Cortex of kidney (tissue), 1 donor: ENCODE measurements at places on chromosomes 16 and 17.

- no peak for DNase-seq
These were observed 6.3 kb downstream of the CLUH start for GRCh38 chr17:2705263-2705662.

DNA sequence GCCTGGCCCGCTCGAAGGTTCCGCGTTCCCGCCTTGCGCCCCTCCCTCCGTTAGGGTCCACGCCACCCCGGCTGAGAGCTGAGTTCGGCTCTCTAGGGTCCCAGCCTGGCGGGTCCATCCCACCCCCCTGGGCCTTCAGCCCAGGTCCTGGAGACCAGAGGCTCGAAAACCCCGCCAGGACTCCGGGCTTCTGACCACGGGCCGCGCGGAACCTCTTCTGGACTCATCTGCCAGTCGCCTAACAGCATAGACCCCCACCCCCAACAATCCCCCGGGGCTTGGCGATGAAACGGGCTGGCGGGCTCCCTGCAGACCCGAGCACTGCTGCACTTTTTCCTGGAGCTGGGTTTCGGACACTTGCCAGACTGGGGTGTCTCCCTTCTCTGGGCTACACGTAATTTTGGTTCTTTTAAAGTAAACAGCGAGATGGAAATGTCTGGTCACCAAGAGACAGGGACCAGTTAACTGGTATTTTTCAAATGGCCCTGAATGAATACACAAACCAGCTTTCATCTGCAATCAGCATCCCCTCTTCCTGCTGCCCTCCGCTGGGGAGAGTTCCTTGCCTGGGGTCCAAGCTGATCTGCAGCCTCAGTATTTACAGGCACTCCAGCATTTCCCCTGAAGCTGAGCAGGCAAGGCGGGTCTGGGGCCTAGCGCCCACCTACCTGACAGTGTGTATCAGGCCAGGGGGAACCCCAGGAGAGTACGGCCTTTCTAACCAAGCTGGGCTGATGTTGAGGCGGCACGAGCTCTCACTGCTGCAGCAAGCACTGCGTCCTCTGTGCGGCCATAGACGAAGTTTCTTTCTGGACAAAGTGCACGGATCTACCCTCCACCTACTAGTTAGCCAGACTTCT, 639 bp upstream of the TRIM65 start:
- no peak for DNase-seq

DNA sequence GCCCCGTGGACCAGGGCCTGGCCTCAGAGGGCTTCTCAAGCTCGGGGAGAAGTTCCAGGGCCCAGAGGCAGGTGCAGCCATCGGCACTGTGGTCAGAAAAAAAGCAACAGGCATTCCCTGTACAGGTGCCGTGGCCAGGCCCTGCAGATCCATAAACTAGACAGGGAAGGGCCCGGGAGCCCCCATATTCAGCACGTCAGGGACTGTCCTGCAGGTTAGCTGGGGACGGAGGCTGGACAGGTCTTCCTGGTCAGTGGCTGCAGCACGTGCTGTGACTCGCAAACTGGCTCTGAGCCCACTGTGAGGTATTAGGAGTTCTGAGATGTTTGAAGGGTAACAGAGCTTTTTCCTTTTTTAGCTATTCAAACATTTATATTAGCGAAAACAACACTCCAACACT, 15.0 kb upstream of the C16orf95 start:
- DNase-seq: no peak

GRCh38 chr17:68445671-68446070, 11.6 kb downstream of the WIPI1 start:
- no peak for DNase-seq

- DNase-seq: no peak
These were observed 120.6 kb upstream of the FOXF1 start for GRCh38 chr16:86389566-86390328.

DNA sequence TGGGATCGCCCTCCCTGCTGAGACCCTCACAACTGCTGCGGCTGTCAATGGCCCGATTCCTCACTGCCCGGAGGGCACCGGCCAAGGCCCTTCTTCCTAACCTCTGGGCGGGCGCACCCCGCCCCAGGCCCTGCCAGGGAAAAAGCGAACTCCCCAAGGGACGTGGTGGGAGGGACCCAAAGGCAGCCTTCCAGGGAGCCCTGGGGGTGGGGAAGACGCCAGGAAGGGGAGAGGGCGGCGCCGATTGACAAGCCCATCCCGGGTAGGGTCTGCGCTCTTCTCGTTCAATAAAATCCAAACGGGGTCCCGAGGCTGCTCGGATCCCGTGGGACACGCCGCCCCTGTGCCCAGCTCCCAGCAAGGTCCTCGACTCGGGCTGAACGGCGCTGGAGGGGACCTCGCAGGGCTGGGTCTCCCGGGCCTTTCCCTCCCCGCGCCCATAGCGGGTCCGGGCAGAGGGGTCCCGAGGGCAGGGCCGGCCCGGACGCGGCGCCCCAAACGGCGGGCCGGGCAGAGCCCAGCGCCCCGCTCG, 416 bp downstream of the KIFC3 start:
- no peak for DNase-seq

DNA sequence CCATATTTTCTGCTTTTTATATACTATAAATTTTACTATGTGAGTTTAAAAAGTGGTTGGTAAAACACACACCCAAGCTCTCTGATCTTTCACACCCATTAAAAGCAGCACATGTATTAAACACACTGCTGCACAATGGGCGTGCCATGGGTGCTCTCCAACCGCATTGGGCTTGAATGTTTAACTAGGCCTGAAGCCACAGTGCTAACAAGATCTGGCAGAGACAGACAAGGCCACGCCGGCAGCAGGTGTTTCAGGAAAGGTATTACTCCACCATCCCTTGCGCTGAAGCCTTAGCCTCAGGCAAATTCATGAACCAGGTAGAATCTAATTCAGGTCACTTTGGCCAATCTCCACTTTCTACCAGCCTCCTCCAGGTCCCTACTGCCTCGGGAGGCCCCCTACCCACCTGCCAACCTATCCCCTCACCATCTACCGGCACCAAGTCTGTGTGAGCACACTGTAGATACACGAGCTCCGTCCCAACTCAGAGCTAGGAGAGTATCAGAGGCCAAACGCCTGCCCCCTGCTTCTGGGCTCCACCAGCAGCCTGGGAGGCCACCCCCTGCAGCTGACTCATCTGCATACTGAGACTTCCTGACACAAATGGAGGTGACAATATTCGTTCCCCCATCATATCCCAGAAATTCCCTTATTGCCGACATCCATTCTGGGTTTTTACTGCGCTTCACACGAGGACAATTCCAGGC, 95.0 kb downstream of the ADCY9 start:
- no peak for DNase-seq

DNA sequence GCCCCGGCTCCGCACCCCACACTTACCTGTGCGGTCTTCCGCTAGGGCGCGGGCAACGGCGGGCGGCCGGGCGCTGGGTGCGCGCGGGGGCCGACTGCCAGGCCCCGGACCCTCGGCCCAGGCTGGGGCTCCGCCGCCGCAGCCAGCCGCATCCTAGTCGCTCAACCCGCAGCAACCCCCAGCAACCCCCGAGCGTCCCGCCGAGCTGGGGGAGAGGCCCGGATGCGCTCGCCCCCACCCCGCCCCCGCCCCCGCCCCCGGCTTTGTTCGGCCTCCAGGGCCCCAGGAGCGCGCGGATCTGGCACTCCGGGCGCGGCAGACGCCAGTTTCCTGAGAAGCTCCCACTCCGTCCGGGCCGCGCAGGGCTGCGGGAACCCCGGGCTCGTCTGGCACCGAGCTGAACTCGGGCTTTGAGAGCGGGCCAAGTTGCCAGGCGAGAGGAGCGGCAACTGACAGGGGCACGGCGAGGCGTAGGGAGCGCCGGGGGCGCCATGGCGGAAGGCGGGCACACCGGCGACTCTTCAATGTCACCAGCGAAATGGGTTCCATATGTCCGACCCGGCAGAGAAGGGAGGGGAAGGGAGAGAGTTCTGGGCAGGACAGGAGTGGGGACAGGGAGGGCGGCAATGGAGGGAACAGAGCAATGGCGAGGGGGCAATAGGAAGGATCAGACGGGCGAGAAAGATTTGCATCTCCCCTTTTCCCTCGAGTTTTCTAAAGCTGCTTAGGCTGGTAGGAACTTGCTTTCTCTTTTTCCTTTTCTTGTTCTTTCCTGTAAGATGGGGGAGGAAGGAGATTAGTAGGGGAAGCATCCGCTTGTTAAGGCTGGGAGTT, 13.7 kb downstream of the HOXB4 start:
- DNase-seq: no peak

DNA sequence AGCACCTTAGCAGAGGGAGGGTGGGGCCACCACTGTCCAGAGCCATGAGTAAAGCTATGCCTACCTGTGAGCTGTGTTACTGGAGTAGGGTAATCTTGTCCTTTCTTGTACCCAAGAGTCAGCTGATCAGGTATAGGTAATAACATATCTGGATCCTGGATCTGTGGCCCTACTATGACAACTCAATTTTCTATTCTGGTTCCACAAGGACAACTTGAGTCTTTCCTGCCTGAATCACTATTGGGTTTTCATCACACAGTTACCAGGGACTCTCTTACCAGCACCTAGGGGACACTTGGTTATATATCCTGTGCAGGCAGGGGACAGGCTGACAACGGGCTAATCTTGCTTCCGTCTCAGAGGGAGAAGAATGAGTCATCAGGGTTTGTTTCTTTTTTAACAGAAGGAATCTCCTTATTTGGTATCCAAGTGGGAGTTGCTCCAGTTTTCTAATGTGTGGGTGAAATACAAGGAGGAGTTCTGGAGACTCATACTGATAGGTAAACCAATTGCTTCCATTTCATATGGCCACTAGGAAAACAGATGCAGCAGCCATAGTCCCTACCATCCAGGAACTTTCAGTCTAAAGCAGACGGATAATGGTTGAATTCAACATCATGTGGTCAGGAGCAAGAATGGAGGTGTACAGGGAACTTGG, 6.8 kb downstream of the ZNF267 start:
- no peak for DNase-seq

GRCh38 chr17:45934044-45934979, 40.0 kb downstream of the MAPT start:
- no peak for DNase-seq

DNA sequence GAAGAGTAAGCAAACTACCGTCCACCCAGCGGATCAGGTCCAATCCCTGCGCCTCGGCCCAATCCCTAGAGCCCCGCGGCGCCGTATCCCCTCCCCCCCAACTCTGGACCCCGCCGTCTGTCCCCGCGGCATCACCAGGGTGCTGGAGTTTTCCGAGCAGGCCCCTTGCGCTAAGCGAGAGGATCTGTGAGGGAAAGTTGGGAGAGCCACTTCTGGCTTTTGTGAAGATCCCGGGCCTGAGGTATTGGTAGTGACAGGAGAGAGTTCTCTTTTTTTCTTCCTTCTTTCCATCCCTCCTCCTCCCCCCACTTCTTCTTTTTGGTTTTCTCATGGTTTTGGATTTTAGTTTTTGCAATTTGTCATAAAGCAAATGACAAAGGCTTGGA, 3.5 kb upstream of the DLX4 start:
- DNase-seq: no peak

- no peak for DNase-seq
These were observed 81.4 kb upstream of the PSMD7 start for GRCh38 chr16:74215249-74215648.

DNA sequence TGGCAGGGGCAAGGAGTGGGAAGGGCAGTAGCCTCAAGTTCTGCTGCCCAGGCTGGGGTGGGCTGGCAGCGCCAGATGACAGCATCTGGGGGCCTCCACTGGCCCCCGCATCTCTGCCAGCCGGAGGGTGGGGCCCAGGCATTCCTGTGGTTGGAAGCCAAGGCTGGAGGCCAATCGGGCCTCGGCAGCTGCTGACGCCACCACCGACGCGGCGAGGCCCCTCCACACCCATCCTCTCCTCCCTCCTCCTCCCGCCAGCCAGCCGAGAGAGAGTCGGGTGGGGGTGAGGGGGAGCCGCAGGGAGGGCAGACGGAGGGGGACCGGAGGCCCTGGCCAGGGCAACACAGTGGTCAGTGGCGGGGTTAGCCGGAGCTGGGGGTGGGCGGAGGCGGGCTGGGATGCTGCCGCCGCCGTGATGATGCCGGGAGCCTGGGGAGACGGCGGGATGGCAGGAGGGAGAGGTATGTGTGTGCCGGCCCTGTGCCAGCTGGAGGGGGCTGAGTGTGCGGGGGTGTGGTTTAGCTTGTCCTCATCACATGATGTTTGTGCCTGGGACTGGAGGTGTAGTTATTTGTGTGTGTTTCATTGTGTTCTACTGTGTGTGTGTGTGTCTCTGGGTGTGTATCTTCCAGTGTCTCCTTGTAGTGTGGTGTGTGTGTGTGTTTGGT, 36.6 kb downstream of the ARHGAP23 start:
- no peak for DNase-seq

GRCh38 chr17:5592382-5592781, 8.1 kb upstream of the NLRP1 start:
- DNase-seq: no peak

GRCh38 chr16:88911136-88911945, 44.9 kb upstream of the PABPN1L start:
- no peak for DNase-seq

- no peak for DNase-seq
These were observed 86.8 kb downstream of the CES1 start for GRCh38 chr16:55746081-55746480.

- no peak for DNase-seq
These were observed 25.3 kb downstream of the CMIP start for GRCh38 chr16:81469710-81470535.

DNA sequence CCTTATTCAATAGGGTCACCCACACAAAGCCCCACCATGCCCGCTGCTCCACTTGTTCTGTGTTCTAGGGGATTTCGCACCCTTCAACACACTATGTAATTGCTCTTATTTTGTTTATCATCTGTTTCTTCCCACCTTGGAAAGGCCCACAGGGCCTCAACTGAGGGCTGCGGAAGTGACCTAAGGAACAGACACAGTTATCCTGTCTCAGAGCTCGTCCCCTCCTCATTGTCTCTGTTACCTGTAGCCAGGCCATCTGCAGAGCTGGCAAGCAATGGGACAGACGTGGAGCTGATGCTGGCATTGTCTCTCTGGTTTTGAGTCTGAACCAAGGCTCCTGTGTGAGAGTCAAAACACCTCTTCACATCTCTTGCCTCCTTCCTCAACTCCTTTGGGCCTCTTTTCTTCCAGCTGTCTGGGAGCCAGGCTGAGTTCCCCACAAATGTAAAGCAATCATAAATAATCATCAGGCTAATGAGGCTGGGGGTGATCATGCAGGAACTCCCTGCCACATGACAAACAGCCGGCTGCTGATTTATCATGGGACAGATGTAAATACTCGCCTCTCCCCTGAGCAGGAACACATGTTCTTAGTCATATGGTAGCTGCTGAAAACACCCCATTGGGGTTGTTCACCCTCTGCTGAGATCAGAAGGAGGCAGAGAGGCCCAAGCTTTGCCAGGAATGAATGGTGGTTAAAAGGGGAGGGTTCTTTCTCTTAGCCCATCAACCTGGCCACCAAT, 71.9 kb downstream of the AXIN2 start:
- no peak for DNase-seq

DNA sequence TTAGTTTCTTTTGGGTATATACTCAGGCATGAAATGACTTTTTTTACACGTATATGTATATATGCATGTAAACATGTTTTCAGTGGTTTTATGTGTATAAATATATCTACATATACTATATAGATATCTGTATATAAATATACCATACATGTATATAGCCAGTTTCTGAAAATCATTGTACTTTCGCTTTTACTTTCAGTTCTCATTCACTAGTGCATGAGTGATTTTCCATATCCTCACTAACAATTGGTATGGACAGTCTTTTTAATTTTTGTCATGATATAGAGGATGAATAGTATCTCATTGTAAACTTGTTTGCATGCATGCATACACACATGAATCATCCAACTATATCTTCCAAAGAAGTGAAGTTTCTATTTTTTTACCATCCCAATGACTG, 877.1 kb upstream of the CDH8 start:
- no peak for DNase-seq

GRCh38 chr16:79451196-79451816, 149.2 kb downstream of the MAF start:
- no peak for DNase-seq

GRCh38 chr17:30344283-30345088, 10.6 kb upstream of the TMIGD1 start:
- no peak for DNase-seq
